ENCODE measurements at places on chromosomes 12 and 14.
A peak's percentile ranks its signal among the peaks of the same experiment; 100 is the strongest.

- DNase-seq = peak; percentile 96
Observed at GRCh38 chr14:22614240-22614799, 16.2 kb downstream of the ABHD4 start.

DNA sequence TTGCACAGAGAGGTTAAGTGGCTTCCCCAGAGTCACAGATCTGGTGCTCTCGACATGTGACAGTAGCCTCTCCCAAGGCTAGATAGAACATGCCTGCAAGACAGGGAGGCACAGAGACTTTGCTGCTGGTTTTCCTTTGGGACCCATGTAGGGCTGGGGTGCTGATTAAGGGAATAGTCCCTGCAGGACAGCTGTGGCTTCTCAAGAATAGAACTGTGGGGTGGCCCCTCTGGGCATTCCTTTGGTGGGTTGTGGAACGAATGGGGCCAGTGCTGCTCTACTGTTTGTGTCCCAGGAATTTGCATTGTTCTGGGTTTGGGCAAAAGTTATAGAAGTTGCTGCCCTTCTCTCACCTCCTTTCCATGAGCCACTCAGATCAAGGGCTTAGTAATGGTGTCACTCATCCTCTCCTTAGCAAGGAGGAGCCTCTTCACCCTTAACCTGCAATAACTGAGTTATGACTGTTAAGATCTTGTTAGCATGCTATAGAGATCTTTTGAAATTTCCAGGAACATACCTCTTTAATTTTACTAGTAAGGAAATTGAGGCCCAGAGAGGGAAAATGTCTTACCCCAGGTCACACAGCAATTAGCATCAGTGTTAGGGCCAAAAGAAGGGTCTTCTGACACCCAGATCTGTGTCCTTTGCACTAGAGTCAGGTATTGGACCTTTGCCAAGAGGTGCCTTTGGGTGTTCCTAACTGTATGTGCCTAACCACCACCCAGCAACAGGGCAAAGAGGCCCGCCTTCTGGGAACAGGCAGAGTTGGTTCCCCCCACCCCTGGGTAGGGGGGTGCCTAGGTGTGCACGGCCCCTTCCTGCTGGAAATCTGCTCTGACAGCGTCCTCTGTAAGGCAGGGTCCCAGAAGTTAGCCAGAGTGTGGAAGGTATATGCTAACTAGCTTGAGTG is 31.4 kb downstream of the CD9 start:
- DNase-seq = no peak

DNA sequence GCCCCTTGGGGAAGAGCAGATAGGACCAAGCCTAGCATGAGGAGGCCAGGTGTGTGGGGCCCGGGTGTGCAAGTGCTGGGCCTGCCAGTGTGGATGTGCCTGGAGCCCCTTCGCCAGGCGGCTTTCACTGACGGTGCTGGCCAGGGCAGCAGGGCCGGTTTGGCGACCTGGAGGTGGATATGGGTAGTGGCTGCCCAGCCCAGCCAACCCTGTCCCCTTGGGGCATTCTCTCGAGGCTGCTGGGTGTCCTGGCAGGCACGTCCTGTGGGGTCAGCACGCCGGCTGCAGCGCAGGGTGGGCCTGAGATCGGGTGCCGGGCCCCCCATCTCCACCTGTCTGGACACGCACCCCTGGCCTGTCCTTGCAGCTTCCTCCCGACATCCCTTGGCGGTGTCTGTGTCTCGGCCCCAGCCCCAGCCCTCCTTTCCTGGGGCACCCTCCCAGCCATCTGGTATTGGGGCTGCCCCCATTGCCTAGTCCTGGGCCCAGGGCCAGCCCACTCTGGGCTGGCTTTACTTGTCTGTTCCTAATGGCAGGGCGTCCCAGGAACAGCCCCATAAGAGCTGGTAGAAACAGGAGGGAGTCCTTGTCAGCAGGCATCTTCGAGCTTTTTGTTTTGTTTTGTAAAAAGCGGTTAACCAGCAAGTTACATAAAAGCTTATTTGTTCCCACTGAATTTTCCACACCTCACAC is 7.2 kb upstream of the CRIP2 start:
- DNase-seq = no peak

- no peak for DNase-seq
Observed at GRCh38 chr12:105272814-105273416, 36.9 kb upstream of the APPL2 start.

GRCh38 chr14:36288496-36288895 is 31.9 kb downstream of the MBIP start:
- DNase-seq = no peak

- DNase-seq = peak; percentile 80
Observed at GRCh38 chr12:124389138-124389724, 94.3 kb downstream of the RFLNA start.

- peak; percentile 48 for DNase-seq
Observed at GRCh38 chr14:84108746-84109457, 1421.0 kb upstream of the FLRT2 start.

- peak; percentile 80 for DNase-seq
Observed at GRCh38 chr14:55388160-55388559, 23.5 kb downstream of the ATG14 start.

DNA sequence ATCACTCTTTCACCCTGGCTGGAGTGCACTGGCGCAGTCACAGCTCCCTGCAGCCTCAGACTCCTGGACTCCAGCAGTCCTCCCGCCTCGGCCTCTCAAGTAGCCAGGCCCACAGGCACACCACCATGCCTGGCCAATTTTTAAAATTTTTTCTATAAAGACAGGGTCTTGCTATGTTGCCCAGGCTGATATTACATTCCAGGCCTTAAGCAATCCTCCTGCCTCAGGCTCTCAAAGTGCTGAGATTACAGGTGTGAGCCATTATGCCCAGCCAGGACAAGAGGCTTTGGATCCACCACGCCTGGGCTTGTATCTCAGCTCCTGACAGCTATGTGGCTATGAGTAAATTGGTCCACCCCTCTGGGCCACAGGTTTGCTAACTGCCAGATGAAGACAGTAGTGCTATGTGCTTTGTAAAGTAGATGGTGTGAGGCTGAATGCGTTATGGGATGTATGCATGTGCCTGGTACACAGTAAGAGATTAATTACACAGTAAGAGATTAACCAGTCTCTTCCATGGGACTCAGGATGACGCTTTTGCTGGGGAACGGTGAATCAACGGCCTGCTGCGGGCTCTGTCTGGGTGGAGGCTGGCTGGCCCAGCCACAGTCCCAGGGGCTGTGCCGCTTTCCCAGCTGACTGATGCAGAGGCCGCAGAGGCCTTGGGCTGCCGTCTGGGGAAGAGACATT is 53.3 kb upstream of the NCOR2 start:
- no peak for DNase-seq
